Suprapubic skin (tissue), 4 donors: ENCODE measurements at places on chromosomes 11 and 22.

DNA sequence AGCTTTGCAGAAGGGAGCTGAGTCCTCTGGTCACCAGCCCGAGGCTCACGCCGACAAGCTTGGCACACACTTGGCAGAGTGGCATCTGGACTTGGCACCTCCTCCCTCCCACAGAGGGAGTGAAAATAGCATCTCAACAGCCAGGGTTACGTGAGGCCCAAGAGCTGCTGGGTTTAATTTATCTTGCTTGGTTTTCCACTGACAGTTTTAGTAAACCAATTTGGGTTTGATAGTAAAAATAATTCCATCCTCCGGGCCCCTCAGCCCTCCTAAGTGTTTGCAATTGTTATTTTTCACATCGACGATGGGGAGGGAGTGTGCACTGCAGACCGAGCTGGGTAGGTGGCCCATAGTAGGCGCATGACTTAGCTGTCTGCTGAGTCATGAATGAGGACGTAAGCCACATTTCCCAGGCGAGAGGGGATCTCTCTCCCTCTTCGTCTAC, 107.6 kb upstream of the ASPHD2 start:
- H3K4me1 ChIP-seq, result no peaks in the 10 kb centered on the region
- H3K27me3 ChIP-seq, result peaks cover 15% of the 10 kb centered on the region
- no peak for DNase-seq
- H3K27ac ChIP-seq, result no peak overlapping the region

- H3K36me3 ChIP-seq, result peaks cover 58% of the 10 kb centered on the region
- no peak overlapping the region for H3K4me3 ChIP-seq
- H3K27me3 ChIP-seq, result no peaks in the 10 kb centered on the region
- no peak for DNase-seq
Observed at GRCh38 chr22:17872471-17872870, 98.2 kb upstream of the BID start.

DNA sequence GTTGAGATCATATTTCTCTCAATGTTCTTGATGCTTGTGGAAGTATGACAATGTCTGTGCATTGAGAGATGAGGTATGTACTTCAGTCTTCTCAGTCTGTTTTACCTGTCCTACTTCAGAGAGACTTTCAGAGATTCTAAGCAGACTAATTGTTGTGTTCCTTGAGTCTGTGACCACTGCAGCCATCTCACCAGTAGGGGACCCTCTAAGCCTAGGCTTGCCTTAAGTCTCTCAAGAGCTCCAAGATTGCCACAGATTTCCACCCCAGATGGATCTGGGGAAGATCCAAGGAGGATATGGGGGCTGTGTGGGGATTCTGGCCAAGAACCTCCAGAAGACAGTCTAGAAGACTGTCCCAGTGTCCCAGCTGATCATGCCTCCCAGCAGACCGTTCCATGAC, 179.9 kb upstream of the PLET1 start:
- H3K4me3 ChIP-seq, result no peak overlapping the region
- H3K27ac ChIP-seq, result no peak overlapping the region
- no peak for DNase-seq

DNA sequence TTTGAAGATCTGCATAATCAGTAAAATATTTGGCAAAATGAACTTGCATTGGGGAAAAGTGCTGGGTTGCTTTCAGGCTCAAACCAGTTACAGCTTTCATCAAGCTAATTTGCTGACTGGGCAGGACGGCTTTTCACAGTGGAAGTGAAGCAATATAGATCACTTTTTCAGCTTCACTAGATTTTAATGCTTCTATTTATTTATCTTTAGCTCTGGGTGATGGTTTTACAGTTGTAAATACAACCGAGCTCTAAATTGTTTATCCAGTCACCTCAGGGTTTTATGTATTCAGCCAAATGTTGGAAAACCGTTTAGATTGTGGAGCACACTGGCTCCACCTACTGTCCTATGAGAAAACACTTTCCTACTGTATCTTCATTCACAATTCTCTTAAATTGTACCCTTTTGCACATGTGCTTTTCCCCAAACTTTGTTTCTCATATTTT, 58.2 kb downstream of the ACER3 start:
- peaks cover 20% of the 10 kb centered on the region for H3K4me1 ChIP-seq
- no peak overlapping the region for H3K4me3 ChIP-seq
- H3K27me3 ChIP-seq, result no peaks in the 10 kb centered on the region

DNA sequence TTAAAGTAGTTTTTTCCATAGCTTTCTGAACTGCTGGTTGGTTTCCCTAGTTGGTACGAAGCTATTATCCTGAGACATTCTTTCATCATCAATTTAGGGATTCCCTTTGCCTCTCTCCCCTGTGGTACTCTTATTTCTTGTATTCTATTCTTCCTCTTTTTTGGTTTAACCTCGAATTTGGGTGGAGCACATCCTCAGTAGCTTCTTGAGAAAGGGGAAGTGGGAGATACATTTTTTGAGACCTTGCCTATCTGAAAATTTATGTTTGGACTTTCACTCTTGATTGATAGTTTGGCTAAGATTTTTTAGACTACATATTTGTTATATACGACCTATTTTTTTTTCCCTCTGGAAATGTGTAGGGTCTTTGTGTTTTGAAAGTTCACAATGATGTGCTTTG, 121.7 kb upstream of the ZBED5 start:
- H3K27me3 ChIP-seq, result no peaks in the 10 kb centered on the region
- no peaks in the 10 kb centered on the region for H3K36me3 ChIP-seq
- H3K27ac ChIP-seq, result no peak overlapping the region
- peaks cover 5% of the 10 kb centered on the region for H3K4me1 ChIP-seq
